ENCODE measurements at places on chromosomes 3 and 15. TPM values are rescaled to one million over a fixed set of nuclear protein-coding genes. Genes with fewer than 3 reads are reported as not detected.

DNA sequence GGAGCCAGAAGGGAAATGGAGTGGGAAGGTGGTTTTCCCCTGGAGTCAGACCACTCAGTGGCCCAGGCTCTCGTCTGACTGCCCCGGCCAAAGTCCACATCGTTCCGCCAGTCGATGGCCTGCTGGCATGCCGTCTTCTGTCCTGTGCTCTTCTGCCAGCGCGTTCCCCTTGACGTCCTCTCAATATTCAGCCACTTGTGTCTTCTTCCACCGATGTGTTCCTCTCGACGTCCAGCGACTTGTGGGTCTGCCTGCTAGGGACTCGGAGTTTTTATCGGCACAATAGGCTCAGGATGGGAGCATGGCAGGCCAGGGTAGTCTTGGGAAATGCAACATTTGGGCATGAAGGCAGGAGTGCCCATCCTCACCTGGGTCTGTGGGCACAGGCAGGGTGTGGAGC lies 542.5 kb upstream of the LMCD1 start:
- no peak for DNase-seq

- no peak for DNase-seq
Measured at GRCh38 chr3:11248596-11248995, 23.6 kb upstream of the ATG7 start.

DNA sequence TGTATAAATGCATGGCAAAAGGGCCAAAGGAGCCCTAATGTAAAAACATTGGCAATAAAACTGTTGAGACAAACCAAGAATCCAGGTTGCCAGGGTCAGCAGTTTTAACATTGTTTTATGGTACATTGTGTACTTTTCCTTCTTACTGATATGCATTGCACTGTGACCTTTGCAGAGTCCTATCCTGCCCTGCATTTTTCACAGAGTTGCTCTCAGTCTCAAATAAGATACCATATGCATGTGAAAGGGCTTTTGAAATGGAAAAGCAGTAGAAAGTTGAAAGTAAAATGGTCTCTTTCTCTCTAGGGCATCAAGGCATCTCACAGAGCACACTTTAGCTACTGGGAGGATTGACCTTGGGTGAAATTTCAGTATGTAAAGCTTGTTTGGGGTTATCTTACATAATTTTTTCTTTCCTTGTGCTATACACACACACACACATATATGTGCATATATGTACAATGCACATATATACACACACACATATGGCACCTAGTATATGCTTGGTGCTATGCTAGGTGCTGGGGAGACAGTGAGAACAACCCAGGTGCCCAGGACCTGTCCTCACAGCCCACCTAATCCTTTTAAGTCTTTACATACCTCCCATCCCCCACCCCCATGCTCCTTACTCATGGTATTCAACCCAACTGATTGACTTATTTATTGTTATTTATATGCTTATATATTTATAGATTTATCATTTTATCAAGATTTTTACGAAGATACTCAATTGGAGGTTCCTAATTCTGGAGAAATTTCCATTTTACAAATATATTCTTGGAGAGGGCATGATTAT lies 1.2 kb upstream of the PPP2R3A start:
- DNase-seq, result no peak

GRCh38 chr3:164748626-164749025 lies 329.7 kb downstream of the SI start:
- no peak for DNase-seq

The SLC6A20 gene
- total RNA-seq, result under 0.01 TPM

The C2CD4B gene
- total RNA-seq, result 5.4 TPM

DNA sequence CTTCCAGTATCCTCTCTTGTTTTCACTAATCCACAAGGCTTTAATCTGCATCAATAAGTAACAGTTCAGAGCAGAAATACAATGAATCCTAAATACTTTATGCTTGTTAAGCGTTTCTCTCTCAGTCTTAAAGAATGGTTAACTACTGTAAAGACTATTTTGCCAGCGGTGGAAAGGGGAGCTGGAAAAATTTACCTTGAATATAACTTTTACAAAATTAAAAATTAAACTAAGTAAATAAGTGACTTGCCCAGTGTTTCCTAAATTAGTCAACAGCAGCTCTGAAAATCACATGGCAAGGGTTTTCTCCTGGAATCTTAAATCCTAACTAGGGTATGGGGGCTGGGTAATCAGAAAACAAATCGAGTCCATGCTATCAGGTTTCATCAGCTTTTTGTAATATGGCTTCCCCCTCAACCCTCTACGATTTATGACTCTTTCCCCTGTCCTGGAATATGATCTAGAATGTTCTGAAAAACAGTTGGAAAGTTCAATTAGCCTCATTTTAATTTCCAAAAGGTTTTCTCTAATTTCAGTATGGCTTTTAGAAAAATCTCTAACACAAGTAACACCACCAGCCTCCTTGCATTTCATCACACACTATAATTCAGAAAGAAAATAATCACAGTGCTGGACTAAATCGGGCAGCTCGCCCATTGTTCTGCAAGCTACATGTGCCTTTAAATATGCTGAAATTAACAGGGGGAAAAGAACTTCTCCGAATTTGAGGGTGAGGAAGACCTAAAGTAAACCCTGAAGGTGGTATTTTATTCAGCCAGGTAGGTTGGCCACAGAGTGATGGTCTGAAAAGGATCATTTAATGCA lies 133.5 kb downstream of the ADAMTS9 start:
- no peak for DNase-seq

- no peak for DNase-seq
Measured at GRCh38 chr3:5197470-5198312, 10.2 kb downstream of the EDEM1 start.

DNA sequence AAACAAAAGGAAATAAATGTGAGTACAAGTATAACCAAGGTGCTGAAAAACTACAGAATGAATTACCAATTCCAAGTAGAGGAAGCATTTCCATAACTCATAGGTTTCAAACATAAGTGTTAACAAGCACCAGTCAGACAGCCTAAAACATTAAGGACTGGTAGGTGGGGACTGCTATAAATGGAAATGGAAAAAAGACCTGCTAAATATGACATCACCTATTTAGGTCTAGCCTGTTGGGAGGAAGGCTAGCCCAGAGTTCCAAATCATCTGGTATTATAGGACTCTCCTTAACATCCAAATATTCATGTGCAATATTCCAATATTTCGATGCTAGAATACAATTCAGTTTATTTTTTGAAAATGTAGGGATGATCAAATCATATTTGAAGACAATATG lies 560.0 kb downstream of the ROBO2 start:
- DNase-seq, result no peak

- DNase-seq, result no peak
Measured at GRCh38 chr15:71716990-71717389, 93.4 kb upstream of the NR2E3 start.

The ATP10A gene
- 9.7 TPM for total RNA-seq

The ACKR4 gene
- total RNA-seq, result under 0.01 TPM

GRCh38 chr3:50587806-50588758 lies 18.8 kb downstream of the HEMK1 start:
- DNase-seq, result no peak

GRCh38 chr3:122794779-122795673 lies at the start of gene SLC49A4:
TSS of gene SLC49A4 (plus strand) at chr3:122795069. CDS start at chr3:122795193, 124 bp downstream.
- DNase-seq, result peak; percentile 53

DNA sequence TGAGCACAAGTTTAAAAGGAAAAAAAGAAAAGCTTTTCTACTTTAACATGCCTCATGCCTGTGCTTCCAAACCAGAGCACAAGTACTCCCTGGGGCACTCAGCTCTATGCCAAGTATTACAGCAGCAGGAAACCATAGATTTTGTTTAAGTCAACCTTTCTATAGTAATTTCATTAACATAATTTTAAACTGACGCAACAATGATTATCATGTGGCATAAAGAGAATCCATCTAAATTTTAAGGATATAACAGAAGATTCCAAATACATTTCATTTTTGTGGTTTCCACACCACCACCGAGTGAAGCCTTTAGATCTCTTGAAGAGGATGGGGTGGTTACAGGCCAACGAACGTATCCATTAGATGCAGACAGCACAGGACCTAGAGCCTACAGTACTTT lies 112.1 kb downstream of the TNIK start:
- no peak for DNase-seq

- no peak for DNase-seq
Measured at GRCh38 chr3:192577811-192578210, 149.5 kb downstream of the FGF12 start.

GRCh38 chr3:44995142-44995770 lies 19.2 kb downstream of the EXOSC7 start:
- DNase-seq, result no peak

GRCh38 chr3:169008776-169009358 lies 654.6 kb downstream of the MECOM start:
- no peak for DNase-seq

DNA sequence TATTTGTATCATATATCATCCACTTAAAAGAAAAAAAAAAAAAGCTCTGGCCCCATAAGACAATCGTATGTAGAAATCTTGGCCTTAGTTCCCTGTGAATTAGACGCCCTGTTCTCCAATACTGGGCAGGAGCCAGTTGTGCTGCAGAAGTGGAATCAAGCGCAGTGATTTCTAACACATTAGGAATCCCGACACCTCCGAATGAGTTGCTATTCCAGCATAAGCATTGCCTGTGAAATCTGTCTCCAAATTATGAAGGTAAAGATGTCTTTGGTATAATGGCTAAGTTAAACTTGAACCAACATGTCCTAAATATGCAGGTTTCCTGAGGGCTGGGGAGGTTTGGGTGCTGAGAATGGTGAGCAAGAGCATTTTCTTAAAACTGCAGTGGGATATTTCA lies 199.4 kb upstream of the ARRDC4 start:
- DNase-seq, result no peak

- DNase-seq, result peak; percentile 73
Measured at GRCh38 chr15:98647026-98647773, 1.1 kb upstream of the IGF1R start.

The KNG1 gene
- total RNA-seq, result not detected

DNA sequence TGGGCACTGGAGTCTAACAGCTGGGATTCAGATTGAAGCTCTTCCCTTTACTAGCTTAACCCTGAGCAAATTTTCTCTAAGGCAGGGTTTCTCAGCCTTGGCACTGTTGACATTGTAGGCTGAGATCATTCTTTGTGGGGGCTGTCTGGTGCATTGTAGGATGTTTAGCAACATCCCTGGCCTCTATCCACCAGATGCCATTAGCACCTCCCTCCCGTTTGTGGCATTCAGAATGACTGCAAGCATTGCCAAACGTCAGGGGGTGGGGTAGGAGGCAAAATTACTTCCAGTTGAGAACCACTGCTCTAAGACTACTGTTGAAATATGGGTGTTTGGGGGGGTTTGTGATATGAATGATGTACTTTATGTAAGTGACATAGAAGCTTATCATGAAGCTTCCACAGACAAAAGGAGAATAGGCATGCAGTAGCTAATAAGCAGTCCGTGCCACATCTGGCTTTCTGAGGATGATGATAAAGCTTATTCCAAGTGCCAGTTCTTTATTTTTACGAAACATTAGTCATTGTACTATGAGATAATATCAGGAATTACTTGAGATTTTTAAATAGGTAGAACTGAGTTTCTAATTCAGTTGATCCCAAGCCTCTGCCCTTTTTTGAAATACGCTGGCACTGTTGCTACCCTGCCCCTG lies 39.3 kb downstream of the NKIRAS1 start:
- no peak for DNase-seq

GRCh38 chr3:128329491-128330213 lies 137.0 kb downstream of the DNAJB8 start:
- DNase-seq, result no peak

The TERC gene
- 149 TPM for total RNA-seq

- no peak for DNase-seq
Measured at GRCh38 chr15:94924971-94925598, 693.7 kb downstream of the MCTP2 start.

DNA sequence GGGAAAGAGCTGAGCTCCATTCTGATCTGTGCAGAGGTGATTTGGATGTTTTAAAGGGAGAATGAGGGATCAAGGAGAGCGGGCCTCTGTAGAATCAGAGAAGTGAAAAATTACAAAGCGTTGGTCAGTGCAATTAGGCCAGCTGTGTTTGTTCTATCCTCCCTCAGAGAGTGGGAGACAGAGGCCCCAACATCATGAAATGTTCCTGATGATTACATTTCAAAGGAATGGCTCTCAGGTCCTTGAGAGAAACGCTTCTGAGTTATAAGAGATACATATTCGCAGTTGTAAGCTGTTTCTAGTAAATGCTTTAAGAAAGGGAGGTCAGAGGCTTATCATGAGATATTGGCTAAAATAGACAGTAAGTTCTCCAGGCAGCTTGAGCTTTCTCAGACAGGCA lies 15.7 kb upstream of the CAND2 start:
- DNase-seq, result no peak

- no peak for DNase-seq
Measured at GRCh38 chr3:182117583-182117982, 405.9 kb downstream of the SOX2 start.

DNA sequence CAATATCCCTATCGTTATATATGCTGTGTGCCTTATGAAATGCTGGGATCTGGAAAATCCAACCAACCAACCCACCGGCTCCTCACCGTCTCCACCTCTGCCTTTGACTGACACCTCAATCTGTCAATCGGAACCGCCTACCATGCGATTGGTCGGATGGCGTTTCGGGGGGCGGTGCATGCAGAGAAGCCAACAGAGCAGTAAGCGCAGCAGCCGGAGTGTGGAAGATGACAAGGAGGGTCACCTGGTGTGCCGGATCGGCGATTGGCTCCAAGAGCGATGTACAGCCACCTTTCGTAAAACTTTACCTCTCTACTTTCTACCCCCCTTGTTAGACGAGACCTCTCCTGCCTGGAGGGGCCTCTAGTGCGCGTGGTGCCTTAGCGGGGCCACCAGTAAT lies 6.3 kb downstream of the CLK3 start:
- DNase-seq, result no peak

- DNase-seq, result no peak
Measured at GRCh38 chr3:132781922-132782321, 59.7 kb upstream of the NPHP3 start.

DNA sequence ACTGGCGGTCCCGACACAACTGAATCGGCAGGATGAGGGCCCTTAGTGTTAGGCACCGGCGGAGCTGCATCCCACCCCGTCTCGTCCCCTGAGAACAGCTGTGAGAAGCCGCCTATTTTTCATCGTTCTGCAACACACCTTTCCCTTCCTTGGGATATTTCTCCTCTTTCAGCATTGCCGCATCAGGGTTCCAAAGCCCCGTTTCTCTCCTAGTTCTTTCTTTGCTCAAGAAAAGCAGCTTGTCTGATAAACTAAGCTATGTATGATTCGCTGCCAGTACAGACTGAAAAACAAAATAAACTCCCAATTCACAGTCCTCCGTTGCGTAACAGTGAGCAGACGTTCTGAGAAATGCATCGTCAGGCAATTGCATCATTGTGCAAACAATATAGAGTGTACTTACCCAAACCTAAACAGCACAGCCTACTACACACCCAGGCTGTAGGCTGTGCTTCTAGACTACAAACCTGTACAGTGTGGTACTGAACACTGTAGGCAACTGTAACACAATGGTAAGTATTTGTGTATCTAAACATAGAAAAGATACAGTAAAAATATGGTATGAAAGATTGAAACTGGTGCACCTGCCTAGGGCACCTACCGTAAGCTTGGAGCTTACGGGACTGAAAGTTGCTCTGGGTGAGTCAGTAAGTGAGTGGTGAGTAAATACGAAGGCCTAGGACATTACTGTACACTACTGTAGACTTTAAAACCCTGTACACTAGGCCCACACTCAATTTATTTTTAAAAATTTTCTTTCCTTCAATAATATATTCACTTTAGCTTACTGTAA lies 8.9 kb upstream of the ADAMTS17 start:
- DNase-seq, result no peak

- no peak for DNase-seq
Measured at GRCh38 chr15:40008061-40008765, 30.8 kb downstream of the SRP14 start.

GRCh38 chr15:80289528-80290495 lies 37.8 kb upstream of the CTXND1 start:
- no peak for DNase-seq
